ENCODE measurements at places on chromosomes 3 and 15.

GRCh38 chr3:122598556-122598955 lies 21.1 kb downstream of the PARP15 start:
- DNase-seq = no peak

DNA sequence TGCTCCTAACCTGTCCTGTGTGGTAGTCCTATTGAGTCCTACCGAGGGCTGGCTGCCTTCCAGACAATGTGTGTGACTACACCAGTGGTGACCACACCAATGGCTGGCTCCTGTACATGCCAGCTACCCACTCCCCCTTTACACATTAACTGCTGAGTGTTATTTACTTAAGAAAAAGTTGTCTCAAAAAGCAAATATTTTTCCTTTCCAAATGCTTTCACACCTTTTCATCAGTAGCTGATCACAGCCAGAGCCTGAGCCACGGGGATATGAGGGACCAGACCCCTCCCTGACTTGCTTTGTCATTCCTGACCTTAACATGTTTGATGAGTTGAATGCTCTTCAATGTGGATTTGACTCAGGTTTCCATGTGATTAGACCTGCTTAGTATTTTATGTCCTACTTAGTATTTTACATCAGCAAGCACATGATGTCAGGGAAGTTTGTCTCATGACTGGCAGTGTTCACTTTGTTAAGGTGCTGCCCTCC lies 29.6 kb upstream of the GREM1 start:
- no peak for DNase-seq

DNA sequence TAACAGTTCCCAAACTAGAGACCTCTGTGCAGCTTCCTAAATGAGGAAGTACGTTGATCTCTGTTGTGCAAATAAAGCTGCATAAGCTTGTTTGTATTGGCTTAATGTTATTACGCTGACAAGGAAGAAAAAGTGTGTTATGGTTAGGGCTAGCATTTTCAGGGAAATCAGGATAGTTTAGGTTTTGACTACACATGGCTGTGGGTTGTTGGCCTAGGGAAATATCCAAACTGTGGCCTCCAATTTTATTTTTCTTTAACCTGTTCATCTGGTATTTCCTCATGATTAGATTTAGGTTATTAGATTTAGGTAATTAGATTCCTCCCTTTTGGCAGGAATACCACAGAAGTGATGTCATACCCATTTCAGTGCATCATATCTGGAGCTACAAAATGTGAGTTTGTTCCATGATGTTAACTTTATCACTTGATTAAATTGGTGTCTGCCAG lies 8.7 kb upstream of the MCCC1 start:
- no peak for DNase-seq

- DNase-seq = no peak
Measured at GRCh38 chr3:124893526-124893925, 6.4 kb upstream of the ITGB5 start.

- peak; percentile 40 for DNase-seq
Measured at GRCh38 chr3:143234526-143234925, 115.0 kb downstream of the CHST2 start.

All from skin of body (tissue), 3 donors.